ENCODE measurements at places on chromosomes 5 and 9. TPM values are rescaled to one million over a fixed set of nuclear protein-coding genes. Genes with fewer than 3 reads are reported as not detected.

Gene LCP2
- 311 TPM for total RNA-seq

Gene PGM5
- not detected for total RNA-seq

Gene PAEP
- not detected for total RNA-seq

Gene SV2C
- not detected for total RNA-seq

Gene OSMR
- not detected for total RNA-seq

Gene TGFBI
- total RNA-seq, result 8.9 TPM

GRCh38 chr5:172350212-172351181 lies 66.9 kb upstream of the UBTD2 start:
- DNase-seq, result no peak

GRCh38 chr5:78629624-78630023 lies 18.9 kb downstream of the LHFPL2 start:
- no peak for DNase-seq

- DNase-seq, result no peak
These were observed 72.1 kb downstream of the C7 start for GRCh38 chr5:40981420-40981819.

DNA sequence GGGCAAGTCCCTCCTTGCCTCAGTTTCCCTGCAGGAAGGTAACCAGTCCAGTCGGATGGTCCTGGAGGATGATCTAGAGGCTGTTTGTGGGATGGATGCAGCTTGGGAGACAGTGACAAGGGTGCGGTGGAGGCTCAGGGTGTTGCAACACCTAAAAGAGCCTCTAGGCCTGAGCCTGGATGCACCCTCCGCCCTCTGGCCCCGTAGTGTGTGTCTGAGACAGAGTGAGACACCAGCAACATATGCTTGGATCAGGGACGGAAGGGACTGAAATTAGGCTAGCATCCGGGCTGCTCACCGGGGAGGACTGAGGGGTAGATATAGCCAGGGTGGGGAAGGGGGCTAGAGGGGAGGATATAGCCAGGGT lies 1.1 kb downstream of the CRAT start:
- DNase-seq, result peak; percentile 31

GRCh38 chr5:133854554-133854953 lies 113.9 kb downstream of the C5orf15 start:
- DNase-seq, result no peak

- DNase-seq, result no peak
These were observed 11.7 kb downstream of the BICD2 start for GRCh38 chr9:92752812-92753404.

GRCh38 chr9:12394105-12394504 lies 299.1 kb upstream of the TYRP1 start:
- DNase-seq, result no peak

DNA sequence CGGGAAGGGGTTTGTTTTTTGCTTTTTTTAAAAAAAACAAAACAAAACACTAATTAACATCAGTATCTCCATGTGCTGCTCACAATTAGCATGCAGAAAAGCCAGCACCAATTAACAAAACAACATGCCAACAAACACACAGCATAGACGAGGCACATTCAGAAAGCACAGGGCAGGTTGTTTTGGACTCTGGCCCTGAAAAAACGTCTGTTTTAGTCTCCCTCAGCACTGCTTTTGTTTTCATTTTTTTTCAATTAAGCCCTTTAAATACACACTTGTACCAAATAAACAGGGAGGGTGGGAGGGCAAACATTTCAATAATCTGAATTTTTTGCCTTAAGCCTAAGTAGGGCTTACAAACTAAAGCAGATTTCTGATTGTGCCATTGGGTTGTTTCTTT lies 309.6 kb downstream of the DTWD2 start:
- DNase-seq, result no peak

DNA sequence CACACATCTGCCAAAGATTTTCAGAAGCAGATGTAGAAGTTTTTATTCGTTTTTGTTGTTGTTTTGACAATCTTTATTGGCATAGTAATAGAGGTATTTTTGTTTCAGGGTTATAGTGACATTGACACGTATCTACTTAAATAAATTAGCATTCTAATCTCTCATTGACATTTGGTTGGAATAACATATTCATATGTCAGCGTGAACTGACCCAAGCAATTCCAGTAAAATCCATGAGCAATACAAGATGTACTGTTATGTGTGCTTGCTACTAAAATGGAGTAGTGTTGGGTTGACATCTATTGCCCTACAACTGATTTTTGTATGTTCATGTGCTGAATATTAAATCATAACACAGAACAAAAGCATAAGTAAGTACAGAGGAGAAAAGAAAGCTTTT lies 284.4 kb upstream of the SMC2 start:
- DNase-seq, result no peak

DNA sequence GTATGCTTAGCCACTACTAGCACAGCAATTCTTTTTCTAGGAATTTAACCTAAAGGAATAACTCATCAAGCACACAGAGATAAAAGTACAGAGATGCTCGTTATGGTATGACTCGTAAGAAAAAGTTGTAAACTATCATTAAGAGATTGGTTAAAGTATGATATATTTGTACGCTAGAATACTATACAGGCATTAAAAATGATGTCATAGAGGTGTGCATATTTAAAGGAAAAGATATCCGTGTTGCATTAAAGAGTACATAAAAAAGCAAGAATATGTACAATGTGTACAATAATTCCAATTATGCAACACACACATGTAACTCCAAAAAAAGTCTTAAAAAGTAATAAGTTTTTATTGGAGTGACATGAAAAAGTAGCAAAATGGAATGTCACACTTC lies 54.5 kb upstream of the PALM2AKAP2 start:
- DNase-seq, result no peak

GRCh38 chr5:166377756-166378155 lies 1913.7 kb upstream of the WWC1 start:
- no peak for DNase-seq

DNA sequence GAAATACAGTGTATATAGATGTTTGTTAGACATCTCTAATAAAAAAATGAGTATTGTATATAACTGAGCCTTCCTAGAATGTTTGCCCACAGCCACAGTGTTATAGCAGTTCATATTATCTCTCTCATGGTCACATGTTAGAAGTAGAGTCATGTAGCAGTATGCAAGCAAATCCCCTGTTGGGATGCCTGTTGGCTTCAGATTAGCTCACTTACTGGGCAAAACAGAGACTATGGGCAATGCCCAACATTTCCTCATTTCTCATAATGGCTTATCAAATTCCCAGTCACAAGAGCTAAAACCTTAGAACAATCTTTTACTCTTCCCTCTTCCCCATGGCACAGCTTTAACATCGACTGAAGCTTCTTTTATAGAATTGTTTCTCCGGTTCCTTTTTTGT lies 27.0 kb upstream of the PDCD1LG2 start:
- no peak for DNase-seq

DNA sequence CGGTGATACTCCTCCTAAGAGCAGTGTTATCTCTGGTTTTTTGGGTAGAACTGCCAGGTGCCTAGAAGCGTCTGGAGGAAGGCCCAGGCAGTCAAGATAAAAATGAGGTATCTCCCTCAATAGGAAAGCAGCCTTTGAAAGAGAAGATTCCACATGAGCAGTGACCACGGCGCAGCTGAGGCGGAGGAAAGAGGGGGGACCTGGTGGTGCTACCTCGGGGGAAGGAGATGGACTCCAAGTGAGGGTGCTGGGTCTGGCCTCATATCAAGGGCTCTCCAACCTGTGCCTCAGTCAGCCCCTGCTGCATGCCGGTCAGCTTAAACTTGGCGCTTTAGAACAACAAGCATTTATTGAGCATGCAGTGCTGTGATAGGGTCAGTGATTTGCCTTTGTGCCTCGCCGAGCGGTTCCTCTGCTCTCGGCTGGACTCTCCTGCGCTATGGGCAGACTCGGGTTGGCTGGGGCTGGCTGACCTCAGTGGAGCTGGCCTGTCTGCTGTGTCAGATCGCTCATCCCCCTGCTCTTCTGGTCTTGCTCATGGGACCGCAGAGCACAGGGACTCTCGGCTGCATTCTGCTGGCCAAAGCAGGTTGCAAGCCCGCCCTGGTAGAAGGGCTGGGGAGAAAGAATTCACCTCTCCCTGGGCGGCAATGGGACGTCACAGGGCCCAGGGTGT lies 121.1 kb upstream of the IRX4 start:
- DNase-seq, result no peak

DNA sequence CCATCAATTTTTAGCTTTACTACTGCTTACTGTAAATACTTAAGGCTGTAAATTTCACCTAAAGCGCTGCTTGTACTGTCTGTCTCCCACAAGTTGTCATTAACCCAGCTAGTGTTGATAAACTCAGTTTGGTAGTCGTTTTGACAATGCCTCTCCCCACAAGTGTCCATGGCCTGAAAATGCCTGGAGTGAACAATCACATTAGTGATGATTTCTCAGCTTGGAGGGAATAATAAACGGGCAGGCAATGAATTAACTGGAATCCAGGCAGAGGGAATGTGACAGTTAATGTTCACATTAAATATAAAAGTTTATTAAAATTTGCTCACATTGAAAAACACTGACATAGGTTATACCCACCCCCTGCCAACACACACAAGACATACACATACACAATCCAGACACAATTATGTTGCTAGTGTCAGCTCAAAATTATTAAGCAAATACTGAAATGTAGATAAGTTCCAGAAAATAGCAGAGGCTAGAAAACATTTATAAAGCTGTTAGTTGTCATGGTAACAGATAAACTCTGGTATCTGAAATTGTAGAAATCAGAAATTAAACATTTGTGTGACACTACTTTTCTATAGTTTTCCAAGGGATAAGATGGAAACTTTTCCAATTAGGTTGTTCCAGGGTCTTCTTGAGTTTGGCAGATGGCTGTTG lies 341.9 kb downstream of the DIRAS2 start:
- no peak for DNase-seq

- peak; percentile 66 for DNase-seq
These were observed 30.9 kb downstream of the GALNT10 start for GRCh38 chr5:154221371-154221896.

GRCh38 chr9:96009690-96010472 lies 134.4 kb downstream of the ERCC6L2 start:
- peak; percentile 78 for DNase-seq

DNA sequence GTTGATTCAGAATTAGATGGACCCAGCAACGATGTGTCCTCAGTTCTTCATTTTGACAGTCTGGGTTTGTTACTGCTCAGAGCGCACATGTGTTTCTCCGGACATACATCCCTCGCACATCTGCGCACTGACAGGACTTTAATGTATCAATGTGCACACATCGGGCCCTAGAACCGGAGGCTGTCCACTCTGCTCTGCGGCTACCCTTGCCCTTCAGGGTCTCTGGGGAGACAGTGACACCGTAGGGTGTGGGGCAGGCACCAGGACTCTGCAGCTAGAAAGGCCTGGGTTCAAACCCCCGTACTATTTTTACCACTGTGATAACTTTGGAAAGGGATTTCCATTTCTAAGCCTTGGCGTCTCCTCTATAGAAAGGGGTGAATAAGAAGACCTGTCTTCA lies 23.5 kb upstream of the LPCAT1 start:
- DNase-seq, result no peak

DNA sequence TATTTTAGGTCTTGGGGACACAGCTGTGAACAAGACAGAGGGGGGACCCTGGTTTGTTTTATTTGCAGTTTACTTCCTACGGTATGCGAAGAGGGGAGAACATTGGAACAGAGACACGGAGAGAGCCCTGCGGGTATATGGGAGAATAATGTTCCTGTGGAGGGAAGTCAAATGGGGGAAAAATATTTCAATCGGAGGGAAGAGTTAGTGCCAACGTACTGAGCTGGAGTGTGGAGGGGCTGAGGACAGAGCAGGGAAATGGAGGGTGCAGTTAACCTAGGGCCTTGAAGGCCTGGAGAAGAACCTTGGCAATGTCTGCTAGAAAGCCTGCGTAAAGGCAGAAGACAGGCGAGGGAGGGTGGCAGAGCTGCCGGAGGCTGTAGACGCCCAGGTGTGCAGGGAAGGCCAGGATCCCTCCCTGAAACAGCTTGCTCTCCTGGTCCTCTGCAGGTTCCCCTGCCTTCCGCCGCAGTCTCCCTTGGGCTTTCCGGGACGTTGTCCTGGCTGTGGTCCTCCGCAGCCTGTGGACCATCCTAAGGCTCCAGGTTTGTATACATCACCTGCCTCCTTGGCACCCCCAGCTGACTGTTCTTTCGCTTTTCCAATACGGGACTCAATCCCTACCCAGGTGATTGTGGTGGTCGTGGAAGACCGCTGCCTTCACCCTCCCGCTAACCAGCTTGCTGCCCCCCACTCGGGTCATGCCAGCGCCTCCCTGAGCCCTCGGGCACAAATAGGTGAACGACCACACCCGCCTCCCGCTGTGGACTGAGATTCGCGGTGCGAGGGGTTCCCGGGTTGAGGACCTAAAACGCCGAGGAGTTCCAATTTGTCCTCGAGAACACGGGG lies 1.9 kb upstream of the RACK1 start:
- DNase-seq, result no peak

DNA sequence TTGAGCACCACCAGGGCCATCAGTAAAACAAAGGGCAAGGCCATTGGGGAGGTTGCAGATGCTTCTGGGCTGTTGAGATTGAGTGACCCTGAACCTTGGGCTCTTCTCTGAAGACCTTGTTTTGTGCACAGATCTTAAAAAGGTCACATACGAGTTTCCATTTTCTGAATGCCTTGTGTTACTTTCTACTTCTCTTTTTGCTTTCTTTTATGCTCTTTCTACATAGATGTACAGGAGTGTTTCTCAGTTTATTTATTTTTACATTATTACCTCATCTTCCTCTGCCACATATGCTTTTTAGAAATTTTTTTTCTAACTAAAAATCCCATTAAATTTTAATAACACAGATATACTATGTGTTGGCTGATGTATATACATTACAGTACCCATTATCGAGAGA lies at the start of gene IFNA5:
Gene IFNA5, minus strand, starts transcription at position 101 of the 400 bp plus-strand sequence. Its CDS starts 57 bp downstream, at position 44.
- DNase-seq, result no peak

GRCh38 chr9:16133556-16134227 lies 580.8 kb downstream of the CCDC171 start:
- no peak for DNase-seq

DNA sequence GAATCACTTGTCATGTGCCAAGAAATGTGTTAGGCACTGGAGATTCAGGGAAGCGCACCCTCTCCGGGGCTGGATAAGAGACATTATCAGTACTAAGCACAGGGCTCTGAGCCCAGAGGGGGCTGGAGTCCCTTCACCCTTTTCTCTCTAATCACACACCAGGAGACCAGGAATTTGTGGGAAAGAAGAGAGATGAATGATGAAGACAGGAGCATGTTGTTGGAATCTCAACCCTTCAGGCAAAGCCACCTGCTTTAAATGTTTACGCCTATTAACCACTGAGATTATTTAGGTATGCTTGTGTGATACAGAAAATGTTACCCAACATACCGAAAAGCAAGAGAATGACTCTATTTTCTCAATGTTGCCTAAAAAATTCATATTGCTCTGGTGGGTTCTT lies 119.8 kb downstream of the ENTREP1 start:
- DNase-seq, result no peak

DNA sequence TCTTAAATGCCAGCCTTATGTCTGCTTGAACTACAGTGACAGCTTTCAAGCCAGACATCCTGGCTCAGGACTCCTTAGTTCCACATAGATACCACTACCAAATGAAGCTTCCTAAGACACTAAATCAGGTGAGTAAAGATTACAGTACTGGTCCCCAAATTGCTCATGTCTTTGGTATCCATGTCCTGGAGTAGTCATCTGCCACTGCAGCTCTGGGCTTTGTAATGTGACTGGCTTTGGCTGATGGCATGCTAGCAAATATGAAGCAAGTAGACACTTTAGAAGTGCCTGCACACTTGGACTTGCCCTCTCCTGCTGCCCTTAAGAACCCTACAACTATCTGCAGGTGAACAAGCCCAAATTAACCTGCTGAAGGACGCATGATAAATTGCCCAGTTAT lies 334.9 kb downstream of the BNC2 start:
- DNase-seq, result no peak

GRCh38 chr5:165139262-165139661 lies 1633.8 kb downstream of the MAT2B start:
- DNase-seq, result no peak

All from naive thymus-derived CD8-positive, alpha-beta T cell (primary cell).